C1 segment of cervical spinal cord (tissue), 14 donors: ENCODE measurements at places on chromosomes 1 and 21.

GRCh38 chr1:58786184-58786926 lies 2.5 kb upstream of the JUN start:
- no peak for DNase-seq

GRCh38 chr21:28801906-28802305 lies 190.8 kb downstream of the LTN1 start:
- no peak for DNase-seq

GRCh38 chr21:45970674-45971615 lies 10.6 kb upstream of the COL6A1 start:
- no peak for DNase-seq

DNA sequence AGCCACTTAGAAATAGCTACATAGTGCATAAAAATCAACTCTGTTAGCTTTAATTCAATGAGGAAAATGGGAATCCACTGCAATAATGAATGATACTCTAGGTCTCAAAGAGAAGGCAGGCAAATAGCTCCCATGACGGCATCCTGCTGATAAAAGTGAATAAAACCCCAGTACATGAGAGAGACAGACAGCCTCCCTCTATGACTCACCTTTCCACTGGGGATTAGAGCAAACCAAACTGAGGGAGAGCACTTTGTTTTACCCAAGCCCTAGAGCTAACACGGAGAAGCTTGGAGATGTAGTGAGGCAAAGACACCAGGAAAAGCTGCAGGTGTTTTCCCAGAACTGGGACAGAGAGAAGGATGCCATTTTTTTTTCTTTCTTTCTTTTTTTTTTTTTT lies 621.9 kb downstream of the LRRIQ3 start:
- no peak for DNase-seq

DNA sequence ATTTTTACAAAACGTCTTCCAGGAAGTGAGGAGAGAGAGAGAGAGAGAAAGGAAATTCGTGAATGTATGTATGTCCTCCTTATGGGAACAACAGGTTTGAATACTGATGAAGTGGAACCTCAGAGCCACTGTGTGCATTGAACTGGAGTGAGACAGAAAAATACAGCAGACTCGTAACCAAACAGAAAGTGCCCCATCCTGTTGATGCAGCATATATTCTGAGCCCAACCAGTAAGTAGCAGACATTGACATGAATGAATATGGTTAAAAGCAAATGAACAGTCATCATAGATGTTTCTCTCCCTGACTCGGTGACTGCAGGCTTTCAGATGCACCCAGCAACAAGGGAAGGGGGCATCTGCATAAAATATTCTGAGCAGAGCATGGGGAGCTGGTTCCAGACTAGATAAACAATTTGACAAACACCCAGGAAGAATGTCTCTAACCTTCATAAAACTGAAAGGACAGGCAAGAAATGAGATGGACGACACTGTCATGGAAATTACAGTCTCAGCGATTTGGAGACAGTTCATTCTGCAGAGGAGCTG lies 471.0 kb upstream of the PBX1 start:
- DNase-seq: no peak

DNA sequence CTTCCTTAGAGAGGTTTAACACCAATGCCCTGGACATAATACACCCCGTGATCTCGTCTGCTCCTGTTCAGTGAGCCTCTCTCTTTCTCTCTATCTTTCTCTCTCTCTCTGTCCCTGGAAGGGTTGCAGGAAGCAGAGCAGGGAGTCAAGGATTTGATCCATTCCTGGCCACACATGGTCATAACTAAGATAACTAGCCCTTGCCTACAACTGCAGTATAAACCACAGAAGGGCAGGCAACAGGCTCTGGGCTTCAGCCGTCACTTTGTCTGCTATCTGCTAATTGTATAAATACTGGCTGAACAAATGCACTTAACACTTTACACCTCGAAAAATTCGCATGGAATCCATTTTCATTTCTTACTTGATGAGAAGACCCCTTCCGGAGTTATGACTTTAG lies 357.5 kb upstream of the RUNX1 start:
- no peak for DNase-seq

GRCh38 chr1:5379176-5379759 lies 613.0 kb downstream of the NPHP4 start:
- DNase-seq: no peak
